ENCODE measurements at places on chromosomes 2 and 18.

DNA sequence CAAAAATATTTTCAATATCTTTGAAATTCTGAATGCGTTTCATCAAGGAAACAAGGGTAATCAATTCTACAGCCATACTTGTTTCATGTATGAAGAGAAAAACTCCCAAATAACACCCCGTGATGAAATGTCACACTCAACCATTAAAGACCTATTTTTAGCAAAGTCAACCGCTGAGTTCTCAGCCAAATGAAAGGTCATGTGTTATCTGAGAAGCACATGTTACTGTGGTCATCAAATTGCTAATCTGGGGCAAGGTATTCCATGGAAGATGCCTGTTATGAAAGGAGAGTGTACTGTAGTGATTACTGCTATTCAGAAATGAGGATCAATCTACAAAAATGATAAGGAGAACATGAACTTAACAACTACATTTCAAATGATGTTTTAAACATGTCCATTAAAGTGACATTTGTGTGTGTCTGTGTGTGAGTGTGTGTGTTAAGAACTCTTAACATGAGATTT, 126.7 kb downstream of the BCL2 start:
- DNase-seq = no peak

GRCh38 chr2:204336153-204336744, 209.0 kb upstream of the PARD3B start:
- no peak for DNase-seq

- DNase-seq = no peak
These were observed 31.8 kb downstream of the SLC1A4 start for GRCh38 chr2:65020943-65021528.

GRCh38 chr18:77084688-77085035, 47.9 kb downstream of the MBP start:
- no peak for DNase-seq

DNA sequence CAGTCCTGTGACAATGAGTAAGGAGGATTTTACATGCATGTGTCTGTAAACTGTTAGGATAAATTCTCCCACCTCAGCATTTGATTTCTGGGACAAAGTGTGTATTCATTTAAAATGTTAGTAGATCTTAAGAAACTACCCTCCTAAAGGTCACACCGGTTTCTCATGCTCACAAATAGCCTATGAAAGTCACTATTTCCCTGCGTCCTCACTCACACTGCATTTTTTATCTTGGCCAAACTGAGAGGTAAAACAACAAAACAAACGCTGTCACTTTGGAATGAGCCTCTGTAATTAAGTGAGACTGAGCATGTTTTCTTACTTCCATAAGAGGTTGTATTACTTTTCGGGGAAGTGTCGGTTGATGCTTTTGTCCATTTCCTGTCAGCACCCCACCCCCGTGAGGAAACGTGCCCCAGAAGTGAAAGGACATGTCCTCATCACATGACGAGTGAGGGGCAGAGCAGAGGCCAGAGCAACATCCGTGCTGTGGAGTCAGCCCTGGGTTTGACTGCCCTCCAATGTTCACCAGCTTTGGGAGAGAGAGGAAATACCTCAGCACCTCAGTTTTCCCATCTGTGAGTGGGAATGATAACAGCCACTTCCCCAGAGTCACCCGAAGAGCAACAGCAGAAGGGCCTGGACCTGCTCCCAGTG, 3.1 kb downstream of the GYPC start:
- peak; percentile 62 for DNase-seq

GRCh38 chr2:219997341-219997851, 370.0 kb downstream of the SLC4A3 start:
- DNase-seq = no peak

DNA sequence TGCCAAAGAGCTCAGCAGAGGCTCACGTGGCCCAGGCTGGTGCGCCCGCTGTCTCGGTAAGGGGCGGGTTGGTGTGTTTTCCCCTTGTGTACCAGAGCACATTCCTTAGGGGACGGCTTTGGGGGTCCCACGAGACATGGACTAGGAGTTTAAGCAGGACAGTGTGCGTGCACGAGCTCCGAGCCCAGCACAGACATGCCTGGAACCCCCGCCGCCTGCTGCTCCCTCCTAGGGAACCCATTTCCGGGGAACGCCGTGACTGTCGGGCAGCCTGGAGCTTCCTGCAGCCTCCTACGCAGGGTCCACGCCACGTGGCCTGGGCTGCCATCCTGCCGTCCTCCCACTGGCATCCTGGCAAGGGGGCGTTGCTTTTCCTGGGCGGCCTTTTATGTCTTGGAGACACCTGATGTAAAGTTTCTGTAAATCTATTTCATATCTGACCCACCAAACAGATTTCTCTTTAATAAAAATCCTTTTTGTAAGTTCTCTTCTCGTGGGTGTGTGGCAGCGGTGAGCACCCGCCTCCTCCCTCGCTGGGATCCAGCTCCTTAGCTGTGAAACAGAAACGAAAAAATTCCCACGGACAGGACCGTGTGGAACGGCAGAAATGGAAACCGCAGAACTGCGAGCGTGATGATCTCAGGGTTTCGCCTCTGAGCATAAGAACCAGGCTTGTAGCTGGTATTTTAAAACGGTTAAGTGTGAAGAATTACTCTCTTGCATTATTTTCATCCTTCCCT, 43.5 kb upstream of the KCNG2 start:
- no peak for DNase-seq

DNA sequence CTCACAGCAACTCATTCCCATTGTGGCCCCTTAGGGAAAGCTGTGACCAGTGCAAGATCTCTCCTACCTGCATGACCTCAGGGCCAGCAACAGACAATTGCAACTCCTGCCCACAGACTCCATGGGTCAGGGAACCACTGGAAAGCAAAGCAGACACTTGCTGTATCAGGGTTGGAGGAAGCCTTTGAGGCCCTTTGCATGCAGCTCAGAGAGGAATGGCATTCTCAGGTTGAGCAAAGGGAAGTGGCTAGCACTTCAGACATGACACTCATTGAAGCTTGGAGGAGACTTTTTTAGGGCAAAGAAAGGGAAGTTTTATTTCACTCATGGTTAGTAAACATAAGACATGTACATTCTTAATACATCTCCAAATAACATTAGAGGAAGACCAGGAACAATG, 22.1 kb downstream of the IL1F10 start:
- DNase-seq = no peak

DNA sequence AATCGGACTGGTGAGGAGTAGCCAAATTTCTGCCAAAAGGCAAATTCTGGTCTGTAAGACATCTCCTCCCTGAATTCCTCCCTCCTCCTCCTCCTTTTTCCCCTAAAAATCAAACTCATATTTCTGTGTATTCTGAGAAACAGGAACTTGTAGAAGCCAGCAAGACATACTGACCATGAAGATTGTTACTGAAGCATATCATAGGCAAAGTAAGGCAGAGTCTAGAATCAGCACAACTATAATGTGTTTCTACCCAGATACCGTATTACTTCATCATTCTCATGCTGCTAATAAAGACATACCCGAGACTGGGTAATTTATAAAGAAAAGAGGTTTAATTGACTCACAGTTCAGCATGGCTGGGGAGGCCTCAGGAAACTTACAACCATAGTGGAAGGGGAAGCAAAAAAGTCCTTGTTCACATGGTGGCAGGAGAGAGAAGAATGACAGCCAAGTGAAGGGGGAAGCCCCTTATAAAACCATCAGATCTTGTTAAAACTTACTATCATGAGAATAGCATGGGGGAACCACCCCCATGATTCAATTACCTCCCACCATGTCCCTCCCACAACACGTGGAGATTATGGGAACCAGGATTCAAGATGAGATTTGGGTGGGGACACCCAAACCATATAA, 24.9 kb upstream of the EPC2 start:
- no peak for DNase-seq

DNA sequence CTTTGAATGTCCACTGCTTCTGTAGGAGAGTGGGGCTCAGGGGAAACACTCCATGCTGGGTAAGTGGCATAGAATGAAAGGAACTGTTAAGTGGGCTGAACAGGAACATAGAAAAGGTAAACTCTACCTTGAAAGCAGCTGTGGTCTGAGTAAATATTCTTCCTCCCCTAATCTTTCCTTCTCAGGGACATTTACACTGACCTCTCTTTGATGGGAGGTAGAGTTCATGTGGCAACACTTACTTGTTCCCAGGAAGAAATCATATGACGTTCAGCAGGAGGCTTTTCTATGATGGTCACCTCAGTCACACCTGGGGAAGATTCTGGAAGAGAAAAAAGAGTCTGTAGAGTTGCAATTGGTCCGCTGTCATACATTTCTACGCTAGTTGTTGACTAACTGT, 10.2 kb downstream of the TPGS2 start:
- no peak for DNase-seq

- DNase-seq = no peak
These were observed 119.1 kb downstream of the NDUFA10 start for GRCh38 chr2:239905884-239906654.

- DNase-seq = no peak
These were observed 516.7 kb downstream of the LRRTM4 start for GRCh38 chr2:77005522-77005921.

DNA sequence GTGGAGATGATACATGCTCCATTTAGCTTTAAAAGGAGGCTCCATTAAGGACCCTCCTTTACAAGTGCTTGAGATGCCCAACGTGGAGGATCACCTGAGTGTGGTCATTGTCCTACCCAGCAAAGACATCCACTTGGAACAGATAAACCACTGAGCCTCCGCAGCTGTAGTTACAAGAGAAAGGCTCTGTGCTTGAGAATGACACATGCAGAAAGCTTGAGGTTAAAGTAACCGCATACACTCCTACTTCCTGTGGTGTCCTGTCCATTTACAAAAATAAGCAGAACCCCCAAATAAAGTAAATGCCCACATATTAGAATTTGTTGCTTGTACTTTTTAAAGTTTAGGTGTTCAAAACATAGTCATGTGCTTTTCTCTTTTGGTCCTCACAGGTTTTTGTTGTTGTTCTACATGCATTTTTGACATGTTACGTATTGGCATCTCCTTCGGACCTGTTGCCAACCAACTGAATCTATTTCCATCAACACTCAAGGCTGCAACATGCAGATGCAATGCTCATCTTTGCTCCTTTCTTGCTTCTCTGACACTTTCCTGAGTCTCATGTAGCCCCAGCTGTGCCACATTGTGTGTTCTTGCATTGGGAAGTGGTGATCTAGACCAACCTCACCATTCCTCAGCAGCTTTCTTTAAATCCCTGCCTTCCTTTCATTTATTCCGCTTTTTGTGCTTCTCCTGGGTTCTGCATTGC, 56.0 kb downstream of the SERPINB7 start:
- DNase-seq = no peak

- no peak for DNase-seq
These were observed 34.9 kb downstream of the CTIF start for GRCh38 chr18:48573632-48574283.

DNA sequence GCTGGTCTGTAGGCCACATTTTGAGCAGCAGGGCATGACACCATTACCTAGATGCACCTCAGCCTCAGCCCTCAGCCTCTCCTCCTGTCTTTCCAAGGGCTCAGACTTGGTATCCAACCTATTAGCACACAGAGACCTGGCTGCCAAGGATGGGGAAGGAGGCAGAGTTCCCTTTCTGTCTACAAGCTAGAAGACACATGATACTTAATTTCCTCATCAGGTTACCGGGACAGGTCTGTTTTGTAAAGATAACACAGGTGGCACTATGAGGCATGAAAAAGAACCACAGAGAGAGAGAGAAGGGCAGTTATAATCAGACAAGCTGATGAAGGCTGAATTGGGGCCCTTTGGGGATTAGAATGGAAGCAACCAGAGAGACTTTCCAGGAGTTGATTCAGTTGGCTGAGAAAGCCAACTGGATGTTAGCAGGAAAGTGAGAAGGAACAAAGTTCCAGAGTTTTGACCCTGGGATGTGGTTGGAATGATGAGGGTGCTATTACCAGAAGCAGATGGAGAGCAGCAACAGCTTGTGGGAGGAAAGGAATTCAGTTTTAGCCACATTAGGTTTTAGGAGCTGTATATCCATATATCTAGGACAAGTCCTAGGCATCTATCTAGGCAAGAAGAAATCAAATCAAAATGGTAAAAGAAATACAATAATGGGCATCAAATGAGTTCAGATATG, 46.0 kb upstream of the RMND5A start:
- no peak for DNase-seq

DNA sequence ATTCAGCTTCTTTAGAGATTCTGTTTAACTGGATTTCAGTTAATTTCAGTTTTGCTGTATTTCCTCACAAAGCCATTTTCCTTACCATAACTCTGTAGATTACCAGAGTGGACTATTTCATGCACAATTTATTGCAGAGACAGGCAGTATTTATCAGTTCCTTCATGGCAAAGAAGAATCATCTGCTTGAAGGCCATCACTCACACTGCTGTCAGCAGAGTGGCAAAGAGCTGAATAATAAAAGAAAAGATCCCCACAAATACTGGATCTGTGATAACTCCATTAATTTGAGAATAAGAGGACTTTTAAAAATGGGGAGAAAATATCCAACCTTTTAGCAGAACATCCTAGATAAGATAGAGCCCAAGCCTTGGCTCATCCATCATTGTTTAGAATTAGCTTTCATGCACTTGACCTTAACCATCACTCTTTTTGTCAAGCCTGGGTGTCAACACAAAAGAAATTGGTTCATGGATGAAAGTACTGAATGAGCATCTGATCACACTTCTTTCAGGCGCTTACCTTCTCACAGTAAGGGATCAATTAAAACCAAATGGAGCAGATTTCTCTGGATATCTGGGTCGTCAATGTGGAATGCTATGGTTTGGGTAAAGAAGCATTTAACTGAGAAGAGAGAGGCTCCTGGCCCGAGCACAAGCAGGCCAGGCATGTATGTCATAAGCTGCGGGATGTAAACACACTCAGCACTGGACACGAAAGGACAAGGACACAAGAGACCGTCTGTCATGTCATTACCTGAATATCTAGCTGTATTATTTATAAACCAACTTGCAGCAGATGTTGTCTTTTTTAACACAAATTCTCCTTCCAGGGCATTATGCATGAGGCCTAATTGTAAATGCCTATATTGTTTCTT, 376.2 kb downstream of the ZNF521 start:
- DNase-seq = no peak

DNA sequence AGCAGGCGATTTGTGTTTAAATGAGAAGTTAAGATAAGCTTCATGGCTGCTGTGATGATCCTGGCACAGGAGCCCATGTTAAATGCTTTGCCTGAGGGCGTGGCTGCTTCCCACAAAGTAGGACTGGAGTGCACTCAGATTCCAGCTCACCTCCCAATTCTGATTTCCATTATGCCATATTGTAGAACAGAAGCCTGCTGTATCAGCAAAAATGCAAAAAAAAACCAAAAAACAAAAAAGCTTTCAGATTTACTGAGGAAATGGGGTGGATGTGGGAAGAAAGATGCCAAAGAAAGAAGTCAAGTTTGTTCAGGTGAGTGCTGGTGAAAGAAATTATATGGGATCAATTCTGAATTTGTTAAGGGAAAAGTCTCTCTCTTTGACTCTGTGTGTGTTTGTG, 610.4 kb upstream of the NETO1 start:
- no peak for DNase-seq
